IPS DF 19.7 (cell line): ENCODE measurements at places on chromosomes 7 and 10.

- DNase-seq = no peak
Measured at GRCh38 chr7:96045919-96046318, 273.6 kb downstream of the DYNC1I1 start.

- DNase-seq = no peak
Measured at GRCh38 chr7:127680983-127681382, 29.0 kb downstream of the SND1 start.

DNA sequence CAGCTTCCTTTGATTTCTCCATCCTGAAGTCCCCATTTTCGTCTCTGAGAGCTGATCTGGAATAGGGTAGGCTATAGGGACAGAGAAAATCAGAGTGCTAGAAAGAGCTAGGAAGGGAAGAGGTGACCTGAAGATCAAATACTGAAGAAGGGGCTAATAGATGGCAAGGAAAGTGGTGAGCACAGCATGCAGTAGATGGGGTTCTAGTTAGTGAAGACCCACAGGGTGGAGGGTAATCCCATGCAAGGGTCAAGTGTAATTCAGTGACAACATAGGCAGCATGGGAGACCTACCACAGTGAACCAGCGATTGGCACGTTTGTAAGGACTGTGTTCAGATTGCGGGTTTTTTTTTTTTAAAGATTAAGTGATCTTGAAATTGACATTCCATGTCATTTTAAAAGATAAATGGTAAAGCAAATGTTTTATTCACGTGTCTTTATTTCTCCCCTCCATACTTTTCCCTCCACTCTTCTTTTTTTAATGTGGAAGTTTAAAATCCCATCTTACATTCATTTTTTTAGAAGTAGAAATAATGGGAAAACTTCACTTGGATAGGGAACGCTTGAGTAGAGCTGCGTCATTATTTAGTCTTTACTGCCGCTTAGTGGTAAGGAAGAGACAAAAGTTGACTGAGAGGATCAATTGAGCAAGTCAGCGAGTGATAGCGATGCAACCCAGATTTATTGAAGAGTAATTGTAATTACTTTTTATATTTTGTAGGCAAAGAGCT lies 21.0 kb upstream of the ABI1 start:
- DNase-seq = peak; percentile 47

- no peak for DNase-seq
Measured at GRCh38 chr7:79787623-79788022, 334.2 kb upstream of the MAGI2 start.

GRCh38 chr10:121570315-121570714 lies 27.9 kb downstream of the FGFR2 start:
- no peak for DNase-seq

- DNase-seq = no peak
Measured at GRCh38 chr7:754531-755412, 27.7 kb upstream of the PRKAR1B start.

- DNase-seq = peak; percentile 42
Measured at GRCh38 chr10:113108194-113108835, 158.3 kb downstream of the TCF7L2 start.

DNA sequence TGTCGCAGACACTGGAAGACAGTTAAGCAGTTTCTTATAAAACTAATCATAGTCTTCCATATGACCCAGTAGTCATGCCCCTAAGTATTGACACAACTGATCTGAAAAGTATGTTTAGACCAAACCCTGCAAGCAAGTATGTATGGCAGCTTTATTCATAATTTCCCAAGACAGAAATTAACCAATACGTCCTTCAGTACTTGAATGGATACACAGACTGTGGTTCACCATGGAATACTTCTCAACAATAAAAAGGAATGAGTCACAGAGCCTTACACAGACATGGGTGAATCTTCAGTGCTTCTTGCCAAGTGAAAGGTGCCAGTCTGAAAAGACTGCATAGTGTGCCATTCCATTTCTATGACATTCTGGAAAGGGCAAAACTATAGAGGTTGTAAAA lies 50.2 kb upstream of the AKR1E2 start:
- no peak for DNase-seq

- DNase-seq = no peak
Measured at GRCh38 chr10:110052916-110053315, 45.1 kb downstream of the ADD3 start.

DNA sequence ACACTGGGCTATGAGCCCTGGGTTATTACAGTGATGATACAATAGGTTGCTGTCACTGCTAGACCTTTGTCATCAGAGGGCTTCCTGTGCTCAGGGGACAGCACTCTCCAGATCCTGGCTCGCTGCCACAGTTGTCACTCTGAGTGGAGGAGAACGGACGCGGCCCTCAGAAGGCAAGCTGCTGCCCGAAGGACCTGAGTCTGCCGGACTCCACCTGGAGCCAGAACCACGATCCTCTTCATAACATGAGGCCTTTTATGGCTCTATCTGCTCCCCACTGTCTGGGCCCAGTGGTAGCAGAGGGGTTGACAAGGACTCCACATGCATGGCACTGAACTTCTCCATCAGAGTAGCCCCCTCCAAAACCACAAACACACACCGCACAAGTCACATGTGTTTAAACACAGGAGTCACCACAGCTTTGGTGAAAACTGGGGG lies 94.7 kb upstream of the EFCAB10 start:
- DNase-seq = no peak

- no peak for DNase-seq
Measured at GRCh38 chr7:127943541-127944521, 87.4 kb downstream of the LRRC4 start.

DNA sequence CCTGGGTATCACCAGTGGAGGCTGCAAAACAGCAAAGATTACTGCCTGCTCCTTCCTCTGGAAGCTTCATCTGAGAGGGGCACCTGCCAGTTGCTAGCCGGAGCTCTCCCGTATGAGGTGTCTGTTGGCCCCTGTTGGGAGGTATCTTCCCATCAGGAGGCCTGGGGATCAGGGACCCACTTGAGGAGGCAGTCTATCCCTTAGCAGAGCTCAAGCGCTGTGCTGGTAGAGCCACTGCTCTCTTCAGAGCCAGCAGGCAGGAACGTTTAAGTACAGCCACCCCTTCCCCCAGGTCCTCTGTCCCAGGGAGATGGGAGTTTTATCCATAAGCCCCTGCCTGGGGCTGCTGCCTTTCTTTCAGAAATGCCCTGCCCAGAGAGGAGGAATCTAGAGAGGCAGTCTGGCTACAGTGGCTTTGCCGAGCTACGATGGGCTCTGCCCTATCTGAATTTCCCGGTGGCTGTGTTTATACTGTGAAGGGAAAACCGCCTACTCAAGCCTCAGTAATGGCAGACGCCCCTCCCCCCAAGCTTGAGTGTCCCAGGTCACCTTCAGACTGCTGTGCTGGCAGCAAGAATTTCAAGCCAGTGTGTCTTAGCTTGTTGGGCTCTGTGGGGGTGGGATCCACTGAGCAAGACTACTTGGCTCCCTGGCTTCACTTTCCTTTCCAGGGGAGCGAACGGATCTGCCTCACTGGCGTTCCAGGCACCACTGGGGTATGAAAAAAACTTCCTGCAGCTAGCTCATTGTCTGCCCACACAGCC lies 19.6 kb downstream of the SEMA3E start:
- no peak for DNase-seq

DNA sequence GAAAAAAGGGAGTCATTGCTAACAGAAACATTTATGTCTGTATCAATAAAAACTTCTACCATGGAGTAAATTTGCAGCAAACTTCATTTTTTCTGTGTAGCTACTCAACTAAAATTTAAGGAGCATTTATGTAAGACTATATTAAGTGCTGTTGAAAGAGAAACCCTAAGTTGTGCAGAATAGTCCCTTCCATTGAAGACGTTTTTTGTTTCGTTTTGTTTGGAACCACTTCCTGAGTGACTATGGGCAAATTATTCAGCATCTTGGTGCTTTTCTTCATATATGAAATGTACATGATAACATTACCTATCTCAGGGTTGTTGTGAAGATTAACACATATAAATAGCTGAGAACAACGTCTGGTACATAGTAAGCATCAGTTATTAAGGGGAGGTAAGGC lies 24.3 kb downstream of the SEM1 start:
- no peak for DNase-seq

DNA sequence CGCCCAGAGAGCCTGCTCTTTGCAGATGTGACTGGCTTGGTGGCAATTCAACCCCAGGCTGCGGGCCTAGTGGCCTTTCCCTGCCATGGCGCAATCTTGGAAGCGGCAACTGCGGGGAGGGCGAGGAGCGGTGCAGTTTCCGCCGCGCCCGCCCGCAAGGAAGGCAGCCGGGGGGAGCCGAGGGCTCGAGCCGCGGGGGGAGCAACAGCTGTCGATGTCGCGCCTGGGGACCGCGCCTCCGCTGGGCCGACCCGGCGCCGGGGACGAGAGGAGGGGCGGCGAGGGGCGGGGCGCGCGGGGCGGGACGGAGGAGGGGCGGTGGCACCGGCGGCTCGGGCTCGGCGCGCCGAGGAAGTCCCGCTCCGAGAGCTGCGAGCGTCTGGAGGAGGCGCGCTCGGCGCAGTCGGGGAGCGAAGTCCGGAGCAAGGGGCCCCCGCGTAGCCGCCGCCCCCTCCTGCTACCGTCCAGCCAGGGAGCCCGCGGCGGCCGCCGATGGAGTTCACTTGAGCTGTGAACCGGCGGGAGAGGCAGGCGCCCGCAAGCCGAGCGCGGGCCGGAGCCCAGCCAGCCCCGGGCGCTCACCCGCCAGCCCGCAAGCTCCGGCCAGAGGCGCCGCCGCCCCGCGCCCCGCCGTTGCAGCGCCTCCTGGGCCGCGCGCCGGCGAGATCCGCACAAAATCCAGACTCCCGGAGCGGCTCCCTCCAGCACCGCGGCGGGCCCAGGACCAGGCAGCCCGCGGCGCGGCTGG lies 438.1 kb upstream of the GALNT17 start:
- no peak for DNase-seq

- no peak for DNase-seq
Measured at GRCh38 chr10:86390337-86391120, 23.9 kb upstream of the GRID1 start.

DNA sequence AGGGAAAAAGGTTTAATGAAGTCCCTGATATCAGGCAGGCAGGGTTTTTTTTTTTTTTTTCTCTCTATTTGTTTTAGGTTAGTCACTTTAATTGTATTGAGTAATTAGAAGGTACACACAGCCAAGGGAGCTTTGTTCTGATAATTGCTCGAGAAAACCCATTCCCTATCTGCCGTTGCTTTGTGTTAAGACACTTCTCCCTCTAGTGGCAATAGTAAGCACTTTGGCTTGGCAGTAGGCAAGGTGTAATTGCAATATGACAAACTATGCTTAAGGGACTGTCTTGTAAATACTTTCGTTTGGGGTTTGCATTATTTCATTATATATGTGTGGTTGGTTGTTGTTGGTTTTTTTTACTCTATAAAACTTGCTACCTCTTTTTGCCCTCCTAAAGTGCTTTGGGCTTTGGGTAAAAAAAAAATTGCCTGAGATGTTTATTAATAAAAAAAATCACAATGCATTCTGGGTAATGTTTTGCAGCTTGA lies 113.4 kb downstream of the BTRC start:
- DNase-seq = peak; percentile 38

DNA sequence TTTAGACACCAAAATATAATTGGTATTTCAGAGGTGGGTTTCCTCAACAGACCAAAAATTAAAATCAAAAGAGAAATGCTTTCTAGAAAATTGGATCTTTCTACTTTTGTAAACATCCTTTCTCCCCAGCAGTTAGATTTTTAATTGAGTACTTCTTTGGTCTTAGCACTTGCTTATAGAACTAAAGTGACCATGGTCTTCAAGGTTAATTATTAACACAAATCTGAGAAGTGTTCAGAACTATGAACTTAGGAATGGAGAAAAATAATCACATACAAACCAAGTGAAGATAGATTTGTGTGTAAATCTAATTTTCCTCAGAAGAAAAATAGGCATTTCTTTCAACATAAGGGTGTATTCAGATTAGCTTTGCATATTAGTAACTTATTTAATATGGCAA lies 355.4 kb downstream of the ELMO1 start:
- DNase-seq = no peak

GRCh38 chr10:112446855-112447619 lies at the start of the genes VTI1A and ZDHHC6:
TSS of gene VTI1A (plus strand) at chr10:112447215. CDS start at chr10:112447374, 159 bp downstream.
TSS of gene ZDHHC6 (minus strand) at chr10:112446914. CDS start at chr10:112445436, 1,478 bp downstream.
- DNase-seq = peak; percentile 33

DNA sequence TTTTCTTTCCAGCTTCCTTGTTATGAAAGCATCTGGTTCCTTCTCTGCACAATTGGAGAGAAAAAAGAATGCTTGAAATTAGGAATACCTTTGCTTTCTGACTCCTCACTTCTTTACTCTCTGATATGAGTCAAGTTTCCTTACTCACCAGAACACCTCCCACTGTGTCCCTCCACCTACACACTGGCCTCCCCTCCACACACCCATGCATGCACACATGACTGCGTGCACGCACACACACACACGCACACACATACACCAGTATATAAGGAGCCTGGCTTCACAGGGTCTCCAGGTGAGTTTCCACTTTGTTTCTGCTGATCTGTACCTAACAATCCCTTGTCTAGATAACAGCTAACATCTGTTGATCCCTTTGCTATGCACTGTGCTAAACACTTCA lies 11.4 kb upstream of the PTER start:
- DNase-seq = no peak

GRCh38 chr10:5860066-5860465 lies 29.6 kb downstream of the ANKRD16 start:
- DNase-seq = no peak

DNA sequence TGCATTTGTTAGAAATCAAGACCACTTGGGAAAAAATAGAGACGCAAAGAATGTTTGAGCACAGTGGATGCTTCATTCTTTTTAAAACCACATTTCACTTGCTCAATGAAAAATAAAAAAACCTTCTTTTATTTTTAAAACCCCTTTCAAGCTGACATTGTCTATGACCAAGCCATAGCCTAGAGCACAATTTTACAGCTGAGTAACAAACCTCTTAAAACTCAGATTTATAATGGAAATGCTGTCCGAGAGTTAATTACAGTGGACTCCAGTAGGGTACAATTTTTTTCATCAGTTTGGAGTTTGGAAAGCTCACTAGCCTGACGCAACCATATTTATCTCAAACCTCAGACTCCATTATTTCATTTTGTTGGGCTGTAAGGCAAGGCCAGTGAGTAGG lies 116.3 kb downstream of the RNLS start:
- no peak for DNase-seq

DNA sequence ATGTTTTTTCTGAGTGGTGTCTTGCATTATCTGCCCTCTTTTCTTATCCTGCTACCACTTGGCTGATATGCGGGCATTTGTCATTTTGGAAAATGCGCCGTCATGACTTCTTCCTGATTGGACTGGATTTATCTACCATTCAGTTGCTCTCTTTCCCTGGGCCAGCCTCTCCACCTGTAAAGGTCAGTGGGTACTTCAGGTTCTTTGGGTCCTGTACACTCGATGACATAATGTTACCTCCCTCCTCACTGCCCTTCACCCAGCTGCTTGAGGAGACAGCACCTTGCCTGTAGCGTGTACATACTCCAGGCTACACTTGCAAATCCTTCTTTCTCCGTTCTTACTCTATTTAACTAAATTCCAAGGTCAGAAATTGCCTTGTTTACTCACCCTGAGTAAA lies 83.7 kb downstream of the RBM33 start:
- DNase-seq = no peak

- DNase-seq = no peak
Measured at GRCh38 chr10:14918964-14919363, 34.9 kb downstream of the DCLRE1C start.

GRCh38 chr10:95845411-95845810 lies 62.4 kb upstream of the CC2D2B start:
- DNase-seq = no peak
